ENCODE measurements at places on chromosomes 1 and 21.

DNA sequence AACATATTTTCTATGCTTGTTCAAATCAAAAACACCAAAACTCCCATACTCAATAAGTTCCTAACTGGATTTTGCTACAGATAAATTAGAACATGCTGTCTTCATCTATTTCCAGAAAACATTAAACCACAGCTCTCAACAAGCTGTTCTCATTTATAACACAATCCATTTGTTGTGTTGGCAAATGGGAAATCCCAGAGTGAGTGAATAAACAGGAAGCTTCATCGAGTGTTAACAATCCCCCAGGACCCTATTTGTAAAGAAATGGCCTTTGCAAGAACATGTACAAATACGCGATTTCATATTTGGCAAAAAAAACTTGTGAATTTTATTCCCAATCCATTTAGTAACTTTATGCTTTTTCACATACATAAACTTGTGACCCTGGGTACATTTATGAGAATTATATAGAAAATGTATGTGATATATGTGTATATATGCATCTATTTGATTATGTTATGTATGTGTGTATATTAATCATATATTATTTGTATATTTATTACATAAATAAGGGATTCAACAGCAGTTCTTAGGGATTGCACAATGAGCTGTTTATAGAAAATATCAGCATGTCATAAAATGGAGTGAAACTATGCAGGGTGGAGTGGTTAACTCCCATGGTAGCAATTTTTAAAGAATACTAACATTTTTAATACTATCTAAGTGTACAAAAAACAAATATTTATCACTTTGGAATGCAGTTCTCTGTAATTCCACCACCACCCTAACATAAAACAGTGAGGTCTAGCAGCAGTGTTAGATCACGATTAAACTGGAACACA lies 160.0 kb downstream of the NEGR1 start:
- no peak for DNase-seq

- DNase-seq: no peak
These were observed 47.9 kb upstream of the EDN2 start for GRCh38 chr1:41532206-41532975.

- no peak for DNase-seq
These were observed 25.4 kb upstream of the TCEA3 start for GRCh38 chr1:23449958-23450357.

GRCh38 chr1:29513357-29513756 lies 277.0 kb downstream of the PTPRU start:
- DNase-seq: no peak

DNA sequence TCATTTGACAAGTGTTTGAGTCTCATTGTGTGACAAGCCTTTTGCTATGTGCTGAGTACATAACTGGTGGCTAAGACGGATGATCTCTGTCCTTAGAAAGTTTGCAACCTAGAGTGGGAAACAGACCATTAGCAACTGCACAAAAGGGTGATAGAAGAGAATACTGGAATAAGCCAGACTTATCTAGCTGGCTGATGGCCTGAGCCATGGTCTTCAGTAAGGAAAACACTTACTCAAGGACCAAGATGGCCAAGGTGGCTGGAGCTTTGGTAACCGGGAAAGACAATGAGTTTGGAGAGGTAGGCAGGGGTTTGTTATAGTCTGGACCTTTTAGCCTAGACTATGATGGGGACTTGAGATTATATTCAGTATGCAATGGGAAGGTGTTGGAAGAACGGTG lies 1.6 kb upstream of the TAF12 start:
- DNase-seq: no peak

DNA sequence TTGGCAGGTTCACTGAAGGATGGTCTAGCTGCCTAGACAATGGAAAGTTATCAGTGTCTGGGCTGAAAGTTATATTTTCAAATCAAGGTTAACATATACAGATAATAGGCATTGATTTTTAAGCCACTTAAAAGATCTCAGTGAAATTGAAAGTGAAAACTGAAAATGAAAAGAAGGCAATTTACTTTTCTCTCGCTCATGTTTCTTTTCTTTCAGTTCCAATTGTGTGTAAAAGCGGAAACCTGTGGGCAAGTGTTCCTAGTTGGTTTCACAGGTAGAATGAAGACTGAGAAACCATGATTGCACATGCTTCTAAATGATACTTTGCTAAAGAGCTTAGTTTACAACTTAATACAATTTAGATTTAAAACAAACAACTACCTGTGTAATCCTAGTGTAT lies 383.7 kb downstream of the ZP4 start:
- DNase-seq: no peak

- DNase-seq: no peak
These were observed 22.1 kb upstream of the GBP2 start for GRCh38 chr1:89147678-89148658.

- DNase-seq: no peak
These were observed 6.5 kb downstream of the THEM4 start for GRCh38 chr1:151902858-151903257.

DNA sequence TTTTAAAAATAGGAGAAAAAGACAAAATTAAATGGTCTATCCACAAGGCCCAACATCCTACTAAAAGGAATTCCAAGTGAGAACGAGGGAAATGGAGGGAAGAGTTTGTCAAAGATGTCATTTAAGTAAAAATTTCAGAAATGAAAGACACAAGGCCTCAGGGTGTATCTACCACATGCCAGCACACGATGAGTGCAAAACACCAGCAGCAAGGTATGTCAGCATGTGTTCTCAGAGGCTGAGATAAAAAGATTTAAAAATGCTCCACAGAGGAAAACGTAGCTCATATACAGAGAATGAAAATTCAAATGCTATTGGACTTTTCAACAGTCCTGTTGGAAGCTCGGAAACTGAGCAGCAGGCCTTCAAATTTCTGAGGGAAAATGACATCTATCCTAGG lies 42.0 kb downstream of the RHOU start:
- no peak for DNase-seq
